Smooth muscle cell of the brain vasculature (primary cell): ENCODE measurements at places on chromosomes 4 and X.

GRCh38 chrX:32276153-32276552 is 935.2 kb downstream of the DMD start:
- DNase-seq = no peak

GRCh38 chr4:36388710-36389109 is 107.3 kb downstream of the DTHD1 start:
- no peak for DNase-seq

GRCh38 chr4:10185518-10186227 is 69.1 kb upstream of the WDR1 start:
- DNase-seq = no peak

GRCh38 chr4:187354740-187355139 is 631.1 kb upstream of the FAT1 start:
- DNase-seq = no peak

DNA sequence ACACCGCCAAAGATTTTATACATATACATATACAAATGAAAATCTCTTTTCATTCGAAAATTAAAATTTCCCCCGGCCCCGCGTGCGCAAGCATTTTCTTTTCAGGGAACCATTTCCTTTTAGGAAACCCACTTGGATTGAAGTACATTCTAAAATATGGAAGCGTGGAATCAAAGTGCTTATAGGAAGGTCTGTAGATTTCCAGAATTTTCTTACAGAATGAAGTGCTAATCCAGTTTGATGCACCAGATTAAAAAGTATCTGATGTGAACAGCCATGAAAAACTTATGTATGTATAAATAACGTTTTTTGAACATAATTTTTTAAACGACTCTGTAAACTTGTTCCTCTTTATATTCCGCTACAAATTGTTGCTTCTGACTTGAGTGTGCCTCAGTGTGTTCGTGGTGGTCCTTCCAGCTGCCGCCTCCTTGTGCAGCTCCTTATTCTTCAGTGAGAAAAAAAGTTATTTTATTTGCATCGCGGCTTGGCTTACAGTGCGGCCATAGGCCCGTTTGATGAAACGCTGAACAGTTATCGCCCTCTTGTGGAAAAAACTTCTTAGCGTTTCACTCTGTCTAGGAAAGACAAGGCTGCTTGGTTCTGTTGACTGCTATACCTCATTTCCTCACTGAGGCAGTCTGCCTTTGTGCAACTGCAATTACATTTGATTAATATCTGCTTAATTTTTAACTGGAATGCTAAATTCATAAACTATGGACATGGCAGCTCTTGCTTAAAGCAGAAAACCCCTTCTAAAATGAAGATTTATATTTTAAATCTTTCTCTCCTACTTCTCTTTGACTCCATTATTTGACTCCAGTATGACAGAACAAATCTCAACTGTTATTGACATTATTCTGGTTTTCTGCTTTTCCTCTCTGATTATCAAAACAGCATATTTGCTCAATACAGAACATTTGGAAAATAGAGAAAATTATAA is 4.7 kb upstream of the NKX6-1 start:
- DNase-seq = no peak

GRCh38 chr4:69057620-69058409 is 38.5 kb upstream of the UGT2B7 start:
- DNase-seq = no peak

DNA sequence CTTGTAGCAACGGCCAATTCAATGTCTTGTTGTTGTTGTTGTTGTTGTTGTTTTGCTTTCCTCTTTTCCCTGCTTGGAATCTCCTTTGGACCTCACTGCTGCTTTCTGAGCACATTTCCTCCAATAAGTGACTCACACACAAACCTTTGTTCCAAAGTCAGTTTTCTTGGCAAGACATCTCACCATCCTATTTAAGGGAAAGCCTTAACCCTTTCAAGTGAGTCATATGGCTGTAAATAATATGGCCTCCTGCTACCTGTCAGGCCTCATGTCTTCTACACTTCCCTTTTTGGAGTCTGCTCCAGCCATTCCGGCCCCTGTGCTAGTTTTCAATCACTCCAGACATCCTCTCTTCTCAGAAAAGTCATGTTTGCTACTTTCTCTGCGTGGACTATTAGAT is 79.5 kb upstream of the MAGEB10 start:
- no peak for DNase-seq

- DNase-seq = no peak
These were observed 500.8 kb upstream of the DIAPH2 start for GRCh38 chrX:96183843-96184242.

- no peak for DNase-seq
These were observed 3.2 kb upstream of the VGLL1 start for GRCh38 chrX:136528645-136529315.

- no peak for DNase-seq
These were observed 7.2 kb upstream of the TMEM255A start for GRCh38 chrX:120318411-120318810.

DNA sequence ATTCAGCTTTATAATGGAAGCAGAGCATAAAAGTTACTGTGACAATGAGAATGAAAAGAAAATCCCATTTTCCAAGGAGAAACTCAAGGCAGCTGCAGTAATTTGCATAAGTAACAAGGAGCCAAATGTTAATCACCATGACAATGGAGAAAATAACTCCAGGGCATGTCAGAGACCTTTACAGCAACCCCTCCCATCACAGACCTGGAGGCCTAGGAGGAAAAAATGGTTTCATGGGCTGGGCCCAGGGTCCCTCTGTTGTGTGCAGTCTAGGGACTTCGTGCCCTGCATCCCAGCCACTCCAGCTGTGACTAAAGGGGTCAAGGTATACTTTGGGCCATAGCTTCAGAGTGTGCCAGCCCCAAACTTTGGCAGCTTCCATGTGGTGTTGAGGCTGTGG is 223.5 kb downstream of the NPFFR2 start:
- DNase-seq = no peak

GRCh38 chrX:107542500-107542899 is 85.8 kb upstream of the PRPS1 start:
- no peak for DNase-seq
